ENCODE measurements at places on chromosomes 2 and 18. TPM values are rescaled to one million over a fixed set of nuclear protein-coding genes. Genes with fewer than 3 reads are reported as not detected.

TDRD15 gene
- not detected for total RNA-seq

PECR gene
- 29.1 TPM for total RNA-seq

PCARE gene
- not detected for total RNA-seq

FN1 gene
- 3,805 TPM for total RNA-seq

RPL37A gene
- 2,873 TPM for total RNA-seq

GAL3ST2 gene
- 6.8 TPM for total RNA-seq

RAMP1 gene
- total RNA-seq: 1.6 TPM

PAX3 gene
- total RNA-seq: not detected

PIGN gene
- 23.4 TPM for total RNA-seq

DOK6 gene
- total RNA-seq: not detected

TUBA3E gene
- 0.57 TPM for total RNA-seq

HOXD11 gene
- total RNA-seq: not detected

RIT2 gene
- total RNA-seq: not detected

XIRP2 gene
- total RNA-seq: not detected

BCL11A gene
- total RNA-seq: 0.21 TPM

DSC1 gene
- not detected for total RNA-seq

TMEM200C gene
- total RNA-seq: 0.05 TPM

DHX57 gene
- total RNA-seq: 20.6 TPM

MALT1 gene
- 22.6 TPM for total RNA-seq

LCT gene
- total RNA-seq: 1.5 TPM

KCNS3 gene
- total RNA-seq: 0.14 TPM

ANO7 gene
- 4.1 TPM for total RNA-seq

MARCO gene
- 0.43 TPM for total RNA-seq

AGXT gene
- 0.39 TPM for total RNA-seq

DAPL1 gene
- total RNA-seq: not detected

Data from Caco-2 (cell line).